ENCODE measurements at places on chromosomes 1 and 21.

- no peak for DNase-seq
Measured at GRCh38 chr21:41583274-41583790, 75.4 kb upstream of the TMPRSS2 start.

DNA sequence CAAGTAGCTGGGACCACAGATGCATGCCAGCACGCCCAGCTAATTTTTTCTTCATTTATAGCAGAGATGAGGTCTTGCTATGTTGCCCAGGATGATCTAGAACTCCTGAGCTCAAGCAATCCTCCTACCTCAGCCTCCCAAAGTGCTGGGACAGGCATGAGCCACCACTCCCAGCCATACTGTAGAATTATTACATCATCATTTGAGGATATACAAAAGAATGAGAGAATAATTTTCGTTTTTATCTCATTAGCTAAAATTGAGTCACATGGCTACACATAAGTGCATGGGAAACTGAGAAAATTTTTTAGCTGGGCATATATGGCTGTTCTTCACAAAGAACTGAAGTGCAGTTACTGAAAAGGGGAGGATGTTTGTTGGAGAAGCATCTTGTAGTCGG lies 21.2 kb downstream of the STXBP3 start:
- no peak for DNase-seq

GRCh38 chr1:187921426-187921825 lies 1092.7 kb downstream of the PLA2G4A start:
- DNase-seq = no peak

GRCh38 chr1:218395916-218396315 lies 50.8 kb downstream of the TGFB2 start:
- no peak for DNase-seq

DNA sequence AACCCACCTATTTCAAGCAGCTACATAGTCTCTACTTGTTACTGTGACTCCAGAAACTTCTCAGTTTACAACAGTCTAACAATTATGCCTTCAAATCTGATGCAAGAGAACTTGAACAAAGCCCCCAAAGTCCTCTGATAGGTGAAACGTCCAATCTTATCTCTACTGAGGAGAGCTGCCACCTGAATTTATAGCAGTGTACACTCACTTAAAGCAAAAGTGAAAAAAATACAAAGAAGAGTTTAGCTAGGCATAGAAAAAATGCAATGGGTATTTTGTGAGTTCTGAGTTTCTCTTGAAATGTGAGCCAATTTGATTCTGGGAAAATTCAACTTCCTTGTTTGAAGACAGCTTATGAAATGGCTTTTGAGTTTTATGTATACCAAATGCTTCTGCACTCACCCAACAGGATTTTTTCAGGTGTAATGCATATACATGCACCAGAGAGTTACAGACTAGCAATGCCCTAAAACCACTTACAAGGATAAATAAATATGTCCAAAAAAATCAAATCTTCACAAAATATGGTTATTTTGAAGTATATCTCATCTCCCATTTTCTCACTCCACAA lies 17.8 kb upstream of the CLIC6 start:
- no peak for DNase-seq

- no peak for DNase-seq
Measured at GRCh38 chr21:46006547-46007491, 25.2 kb downstream of the COL6A1 start.
